ENCODE measurements at places on chromosomes 13 and 19.

- no peak for DNase-seq
Observed at GRCh38 chr19:29524201-29524911, 1.4 kb upstream of the VSTM2B start.

DNA sequence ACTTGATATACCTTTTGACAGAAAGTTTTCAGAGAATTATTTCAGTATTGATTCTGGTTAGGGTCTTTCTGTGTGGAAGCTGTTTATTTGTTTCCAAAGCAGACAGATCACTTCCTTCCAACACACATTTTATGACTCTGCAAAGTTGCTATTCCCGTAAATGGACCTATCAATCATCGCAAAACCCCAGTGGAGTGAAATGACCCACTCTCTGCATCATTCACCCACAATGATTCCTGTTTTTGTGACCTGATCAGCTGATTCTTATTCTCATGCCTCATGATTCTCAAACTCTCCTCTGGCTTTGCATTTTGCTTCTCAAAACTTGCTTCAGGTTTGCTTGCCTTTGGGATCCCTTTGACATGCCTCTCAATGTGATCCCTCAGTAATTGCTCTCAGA is 453.7 kb downstream of the PCDH17 start:
- no peak for DNase-seq

DNA sequence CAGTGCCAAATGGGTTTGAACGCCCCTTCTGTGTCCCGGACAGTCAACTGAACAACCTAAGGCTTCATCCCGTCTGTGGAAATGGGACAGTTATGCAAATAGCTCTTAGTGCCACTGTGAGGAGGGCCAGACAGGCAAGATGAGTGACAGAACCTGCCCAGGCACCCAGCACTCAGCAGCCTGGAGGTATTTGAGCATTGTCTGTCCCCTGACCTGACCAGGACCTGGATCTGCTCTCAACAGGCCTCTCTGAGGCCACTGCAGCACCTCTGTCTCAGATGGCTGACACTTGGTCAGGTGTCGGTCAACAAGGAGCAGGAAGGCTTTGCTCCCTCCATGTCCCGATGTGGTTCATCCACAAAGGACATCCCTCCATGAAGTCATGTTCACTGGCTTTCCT is 67.9 kb downstream of the CCDC70 start:
- DNase-seq, result no peak

- DNase-seq, result no peak
Observed at GRCh38 chr13:33392794-33393405, 107.3 kb upstream of the STARD13 start.

DNA sequence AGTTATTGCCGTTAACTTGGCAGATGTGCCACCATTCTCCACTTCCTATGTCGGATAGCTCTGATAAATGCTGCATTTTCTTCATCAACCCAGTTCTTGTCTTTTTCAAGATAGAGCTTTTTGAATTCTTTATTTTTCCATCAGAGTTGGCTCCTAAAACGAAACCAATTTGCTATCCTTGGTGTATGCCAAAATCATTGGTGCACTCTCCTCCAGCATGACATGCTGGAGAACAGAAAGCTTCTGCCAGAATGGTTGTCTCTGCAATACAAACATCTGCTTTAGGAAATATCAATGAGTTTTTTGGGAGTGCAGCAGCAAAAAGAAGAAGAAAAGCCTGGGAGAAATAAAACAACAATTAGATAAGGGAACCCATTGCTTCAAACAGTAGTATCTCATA is 124.2 kb downstream of the CDK8 start:
- DNase-seq, result no peak

DNA sequence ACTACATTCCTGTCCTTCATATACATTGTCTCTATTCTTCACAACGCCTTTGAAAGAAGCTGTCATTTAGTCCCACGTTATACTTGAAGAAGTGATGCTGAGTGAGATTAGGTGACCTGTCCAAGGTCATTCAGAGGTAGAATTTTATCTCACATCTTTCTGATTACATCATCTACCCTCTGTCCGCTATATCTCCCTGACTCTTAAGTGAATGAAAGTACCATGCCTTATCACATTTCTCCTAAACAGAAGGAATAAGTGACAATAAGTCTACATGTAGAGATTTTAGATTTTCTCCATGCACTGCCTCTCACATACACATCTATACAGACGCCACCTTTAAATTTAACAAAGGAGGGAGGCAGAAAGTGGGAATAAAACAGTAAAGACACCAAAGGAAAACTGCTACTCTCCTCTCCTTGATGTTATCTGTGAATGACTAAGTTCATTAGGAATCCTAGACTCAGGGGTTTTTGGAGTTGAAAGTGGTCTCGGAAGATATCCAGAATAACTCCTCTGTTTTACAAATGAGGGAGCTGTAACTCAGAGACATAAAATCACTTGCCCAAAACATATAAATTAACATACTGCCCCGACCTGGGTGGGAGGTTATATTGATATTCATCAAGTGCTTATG is 4.9 kb upstream of the CLDN10 start:
- no peak for DNase-seq

DNA sequence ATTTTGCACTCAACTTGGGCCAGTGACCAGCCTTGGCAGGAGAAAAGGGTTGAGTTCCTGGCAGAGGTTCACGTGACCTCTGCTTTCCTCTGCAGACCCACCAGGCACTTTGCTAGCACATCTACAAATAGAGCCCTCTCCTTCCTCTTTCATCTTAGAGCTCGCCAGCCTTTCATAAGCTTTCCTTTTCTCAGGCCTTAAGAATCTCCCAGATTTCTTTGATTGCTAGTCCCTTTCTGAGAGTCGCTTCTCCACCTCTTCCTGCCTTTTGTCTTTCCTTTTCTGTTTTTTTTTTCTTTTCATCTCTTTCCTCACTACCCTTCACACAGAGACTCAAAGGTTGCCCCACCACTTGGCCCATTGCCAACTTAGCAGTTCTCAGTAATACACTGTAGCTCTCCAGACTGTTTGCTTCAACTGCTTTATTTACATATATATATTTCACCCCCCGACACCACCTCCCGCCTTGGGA is 375.7 kb upstream of the SPRY2 start:
- no peak for DNase-seq

DNA sequence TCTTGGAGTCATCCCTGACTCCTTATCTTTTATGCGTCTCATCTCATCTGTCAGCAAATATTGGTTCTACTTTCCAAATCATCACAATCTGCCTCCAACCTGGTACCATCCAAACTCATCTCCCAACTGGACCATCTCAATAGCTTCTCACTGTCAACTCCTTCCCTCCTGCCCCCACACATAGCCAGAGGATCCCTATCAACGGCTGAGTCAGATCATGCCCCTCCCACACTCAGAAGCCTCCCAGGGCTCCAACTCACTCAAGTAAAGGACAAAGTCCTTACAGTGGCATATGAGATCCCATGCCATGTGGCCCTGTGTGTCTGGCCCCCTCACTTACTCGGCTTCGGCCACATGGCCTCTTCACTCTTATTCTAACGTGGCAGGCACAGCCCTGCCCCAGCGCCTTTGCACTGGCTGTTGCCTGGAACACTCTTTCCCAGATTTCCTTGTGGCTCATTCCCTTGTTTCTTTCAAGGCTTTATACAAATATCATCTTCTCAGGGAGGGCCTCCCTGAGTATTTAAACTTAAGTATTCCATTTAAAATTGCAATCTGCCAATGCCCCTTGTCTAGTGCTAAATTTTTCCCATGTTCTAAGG is 4.3 kb downstream of the SPRED3 start:
- no peak for DNase-seq

GRCh38 chr13:40143559-40143958 is 488.1 kb downstream of the COG6 start:
- DNase-seq, result no peak

GRCh38 chr13:50370303-50370950 is 355.2 kb downstream of the KCNRG start:
- no peak for DNase-seq

GRCh38 chr19:42693760-42694350 is 46.4 kb downstream of the PSG3 start:
- DNase-seq, result no peak

- no peak for DNase-seq
Observed at GRCh38 chr19:14655726-14656125, 18.9 kb downstream of the ADGRE3 start.

- peak; percentile 84 for DNase-seq
Observed at GRCh38 chr19:35013041-35013819, 13.1 kb downstream of the GRAMD1A start.

GRCh38 chr19:45768655-45768983 is 433 bp downstream of the SIX5 start:
- DNase-seq, result peak; percentile 34

DNA sequence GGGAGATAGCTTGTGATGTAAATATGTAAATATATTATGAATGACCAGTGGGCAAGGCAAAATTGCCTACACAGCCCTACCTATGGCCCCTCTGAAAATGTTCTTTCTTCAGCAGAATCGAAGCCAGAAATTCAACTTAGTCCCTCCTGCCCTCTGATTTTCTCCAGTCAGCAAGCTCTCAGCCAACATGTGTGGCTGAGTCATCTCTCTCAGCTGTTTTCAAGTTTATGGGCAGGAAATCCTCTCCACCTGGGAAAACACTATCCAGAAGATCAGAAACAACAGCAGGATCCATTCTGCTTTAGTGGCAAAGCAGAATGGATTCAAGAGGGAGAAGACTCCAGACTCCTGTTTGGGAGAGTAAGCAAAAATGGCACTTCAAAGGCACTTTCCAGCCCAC is 8.9 kb upstream of the ZNF527 start:
- no peak for DNase-seq

DNA sequence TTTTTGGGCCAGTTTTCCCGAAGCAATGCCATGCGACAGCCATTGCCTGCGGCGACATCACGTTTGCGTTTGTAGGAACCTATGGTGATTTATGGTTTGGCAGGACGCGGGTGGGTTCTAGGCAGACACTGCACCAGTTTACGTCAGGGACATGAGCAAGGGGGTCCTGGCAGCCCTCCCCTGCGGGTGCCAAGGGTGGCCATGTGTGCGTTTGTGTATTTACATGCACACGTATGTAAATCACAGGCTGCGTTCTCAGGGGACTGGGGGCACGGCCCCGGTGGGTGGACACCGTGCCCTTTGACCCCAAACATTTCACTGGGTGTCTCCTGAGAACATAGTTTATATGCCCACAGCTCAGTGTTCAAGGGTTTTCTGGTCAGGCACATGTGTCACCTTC is 9.4 kb upstream of the TMPRSS9 start:
- no peak for DNase-seq

- no peak for DNase-seq
Observed at GRCh38 chr13:33204130-33204927, 81.2 kb downstream of the STARD13 start.

- no peak for DNase-seq
Observed at GRCh38 chr19:50258918-50259372, 55.5 kb downstream of the MYH14 start.

DNA sequence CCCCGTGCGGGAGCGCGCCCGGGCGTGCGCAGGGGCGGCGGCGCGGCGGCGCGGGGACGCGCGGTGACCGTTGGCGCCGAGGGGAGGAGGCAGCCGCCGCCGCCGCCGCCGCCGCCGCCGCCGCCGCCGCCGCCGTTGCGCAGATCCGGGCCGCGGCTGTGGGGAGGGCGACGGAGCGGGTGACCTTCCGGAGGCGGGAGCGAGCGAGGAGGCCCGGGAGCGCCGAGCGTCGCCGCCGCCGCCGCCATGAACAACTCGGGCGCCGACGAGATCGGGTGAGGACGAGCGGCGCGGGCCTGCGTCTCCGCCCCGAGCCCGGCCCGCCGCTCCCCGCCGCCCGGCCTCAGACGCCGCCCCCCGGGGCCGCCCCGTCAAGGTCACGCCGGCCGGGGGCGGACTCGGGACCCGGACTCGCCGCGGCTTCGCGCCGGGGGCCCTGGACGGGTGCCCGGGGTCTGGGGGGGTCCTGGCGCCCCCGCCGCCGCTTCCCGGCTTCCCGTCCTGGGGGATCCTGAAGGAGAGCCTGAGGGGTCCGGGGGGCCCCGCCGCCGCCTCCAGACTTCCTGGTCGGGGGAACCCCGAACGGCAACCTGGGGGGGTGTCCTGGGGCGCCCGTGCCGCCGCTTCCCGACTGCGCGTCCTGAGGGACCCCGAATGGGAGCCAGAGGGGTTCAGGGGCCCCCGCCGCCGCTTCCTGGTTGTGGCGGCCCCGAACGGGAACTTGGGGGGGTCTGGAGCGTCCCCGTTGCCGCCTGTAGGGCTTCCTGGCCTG is at the start of gene DAZAP1:
Gene DAZAP1 (plus strand): TSS at position 59 of the 772 bp plus-strand sequence. CDS start 188 bp downstream, at position 247.
- peak; percentile 35 for DNase-seq

GRCh38 chr19:55117663-55118391 is 390 bp upstream of the PPP1R12C start:
- DNase-seq, result peak; percentile 97

DNA sequence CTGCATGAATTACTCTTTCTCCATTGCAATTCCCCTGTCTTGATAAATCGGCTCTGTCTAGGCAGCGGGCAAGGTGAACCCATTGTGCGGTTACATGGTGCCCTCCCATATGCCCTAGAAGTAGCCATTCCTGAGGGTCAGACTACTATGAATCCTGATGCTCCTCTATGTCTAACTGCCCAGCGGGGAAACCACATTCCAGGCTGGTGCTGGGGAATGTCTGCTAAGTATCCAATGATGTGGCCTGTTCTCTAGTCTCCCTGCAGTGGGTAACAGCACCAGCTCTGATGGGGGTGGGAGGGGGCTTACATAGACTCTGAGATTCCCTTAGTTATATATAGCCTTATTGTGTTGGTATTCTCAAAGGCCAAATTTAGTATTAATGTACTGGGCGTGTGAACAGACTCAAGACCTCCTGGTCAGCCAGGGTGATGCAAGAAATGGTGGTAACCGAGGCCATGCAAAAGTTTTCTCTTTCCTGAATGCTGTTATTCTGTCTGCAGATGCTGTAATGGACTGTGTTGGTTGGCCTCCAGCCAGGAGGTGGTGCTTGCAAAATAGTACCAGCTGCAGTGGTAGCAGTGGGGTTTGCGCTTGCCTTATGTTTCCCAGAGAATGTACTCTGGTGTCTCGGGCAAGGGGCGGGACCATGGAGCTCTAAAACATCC is 564.8 kb upstream of the SLITRK1 start:
- DNase-seq, result no peak

DNA sequence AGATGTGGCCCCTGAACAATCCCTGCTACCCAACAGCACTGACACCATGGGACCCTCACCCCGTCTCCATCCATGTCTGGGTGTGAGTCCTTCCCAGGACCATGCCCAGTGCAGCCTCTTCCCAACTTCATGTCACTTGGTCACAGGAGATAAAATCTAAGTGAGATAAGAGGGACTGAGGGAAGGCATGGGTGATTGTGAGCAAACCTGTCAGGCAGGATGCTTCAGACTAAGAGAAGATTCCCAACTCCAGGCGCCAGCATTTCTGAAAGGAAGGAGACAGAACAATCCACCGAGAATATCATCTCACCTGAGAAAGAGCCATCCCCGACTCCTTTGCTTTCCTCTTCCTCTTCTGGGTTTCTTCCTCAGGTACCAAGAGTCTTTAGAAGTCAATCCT is 7.5 kb downstream of the ZNF320 start:
- no peak for DNase-seq

GRCh38 chr13:81658598-81659370 is 1317.9 kb upstream of the SPRY2 start:
- no peak for DNase-seq

DNA sequence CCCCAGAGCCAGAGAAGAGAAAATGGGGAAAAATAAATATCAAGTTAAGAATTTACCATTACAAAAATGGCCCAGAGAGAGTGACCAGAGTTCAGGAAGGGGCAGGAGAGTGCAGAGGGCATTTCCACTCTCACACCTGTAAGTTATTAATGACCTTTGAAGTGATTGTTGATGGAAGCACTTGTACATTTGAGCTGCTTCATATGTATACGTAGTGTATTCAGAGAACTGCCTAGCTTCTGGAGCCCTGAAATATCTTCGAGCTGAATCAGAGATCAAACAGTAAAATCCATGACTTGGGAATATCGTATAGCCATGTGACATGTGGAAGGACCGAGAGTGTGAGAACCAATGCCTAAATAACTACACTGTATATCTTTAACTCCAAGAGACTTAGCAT is 49.2 kb upstream of the PCCA start:
- no peak for DNase-seq

Data from stimulated activated CD4-positive, alpha-beta T cell treated with anti-CD3 and anti-CD28 coated beads, Interleukin-4, amount 100 ng/mL, for 24 hours (primary cell).